ENCODE measurements at places on chromosomes 16 and 17.

- no peak for DNase-seq
Observed at GRCh38 chr17:76697702-76698465, 12.9 kb downstream of the MXRA7 start.

- DNase-seq: no peak
Observed at GRCh38 chr17:64102627-64103390, 27.1 kb downstream of the ERN1 start.

- DNase-seq: no peak
Observed at GRCh38 chr16:21184834-21185233, 26.4 kb downstream of the LDAF1 start.

GRCh38 chr16:62018301-62019060 is 17.8 kb downstream of the CDH8 start:
- no peak for DNase-seq

DNA sequence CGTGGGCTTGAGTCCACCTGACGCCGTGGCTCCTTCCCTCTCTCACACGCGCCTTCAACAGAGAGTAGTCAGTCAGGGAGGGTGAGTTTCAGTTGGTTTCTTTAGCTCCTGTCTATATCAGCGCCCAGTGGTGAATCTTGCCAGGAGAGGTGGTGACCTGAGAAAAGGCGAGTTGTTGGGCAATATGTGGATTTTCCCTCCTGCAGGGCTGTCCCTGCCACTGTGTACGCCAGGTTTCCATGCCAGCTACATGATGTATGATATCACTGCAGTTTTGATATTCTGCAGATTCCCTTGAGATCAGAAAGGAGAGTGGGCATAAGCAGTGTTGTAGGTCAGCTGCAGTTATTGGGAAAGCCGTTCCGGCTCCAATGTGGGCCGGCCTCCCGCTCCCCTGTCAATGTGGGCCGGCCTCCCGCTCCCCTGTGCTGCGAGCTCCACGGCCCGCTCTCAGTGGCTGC is 31.4 kb downstream of the BANP start:
- no peak for DNase-seq

- DNase-seq: no peak
Observed at GRCh38 chr16:27324851-27325301, 11.1 kb downstream of the IL4R start.

DNA sequence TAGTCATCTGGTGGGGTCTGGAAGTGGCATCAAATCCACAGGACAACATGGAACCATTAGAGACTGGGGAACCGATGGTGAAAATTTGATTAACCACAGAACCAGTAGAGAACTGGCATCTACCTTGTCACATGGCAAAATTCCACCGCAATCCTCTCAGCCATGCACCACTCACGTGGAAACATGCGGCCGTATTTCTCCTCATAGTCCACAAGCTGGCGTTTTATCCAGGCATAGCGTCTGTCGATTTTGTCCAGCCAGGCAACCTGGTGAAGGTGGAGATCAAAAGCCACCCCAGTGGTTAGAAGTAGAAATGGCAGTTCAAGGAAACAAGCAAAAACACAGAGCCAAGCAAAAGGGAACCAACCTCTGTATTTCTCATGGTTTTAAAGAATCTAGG is 87.6 kb downstream of the VPS53 start:
- no peak for DNase-seq
